ENCODE measurements at places on chromosomes 5 and 9.

- no peak for DNase-seq
These were observed 26.6 kb downstream of the GRAMD2B start for GRCh38 chr5:126449751-126450271.

DNA sequence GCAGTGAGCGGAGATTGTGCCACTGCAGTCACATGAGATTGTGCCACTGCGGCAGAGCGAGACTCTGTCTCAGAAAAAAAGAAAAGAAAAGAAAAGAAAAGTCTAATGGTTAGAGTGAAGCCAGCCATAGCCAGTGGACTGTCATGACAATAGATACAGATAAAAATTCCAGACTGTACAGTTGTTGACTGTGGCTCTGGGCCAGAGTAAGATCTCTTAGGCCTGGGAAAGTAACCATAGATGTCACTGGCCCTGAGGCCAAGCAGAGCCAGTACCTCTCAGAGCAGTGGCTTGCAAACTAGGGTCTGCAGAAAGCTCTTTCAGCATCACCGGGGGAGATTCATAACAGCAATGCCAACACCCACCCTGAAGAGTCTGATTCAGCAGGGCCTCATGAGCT is 44.1 kb upstream of the SUB1 start:
- DNase-seq, result peak; percentile 55

DNA sequence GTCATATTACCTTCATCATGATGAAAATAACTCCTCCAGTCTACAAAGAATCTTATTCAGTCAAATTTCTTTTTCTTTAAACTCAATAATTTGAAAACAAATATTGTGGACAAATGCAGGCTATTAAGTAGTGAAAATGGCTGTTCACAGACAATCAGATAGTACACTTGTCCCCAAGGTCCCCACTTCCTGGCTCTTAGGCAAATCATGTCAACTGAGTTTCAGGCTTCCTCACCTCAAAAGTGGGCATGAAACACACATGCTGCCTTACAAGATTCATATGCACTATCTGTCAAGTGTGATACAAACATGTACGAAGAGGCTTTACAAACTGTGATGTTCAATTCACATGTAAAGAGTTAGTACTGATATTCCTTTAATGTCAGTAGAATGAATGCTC is 385.2 kb upstream of the SEMA6A start:
- no peak for DNase-seq

GRCh38 chr9:125189011-125189360 is 617 bp downstream of the PPP6C start:
- DNase-seq, result no peak

DNA sequence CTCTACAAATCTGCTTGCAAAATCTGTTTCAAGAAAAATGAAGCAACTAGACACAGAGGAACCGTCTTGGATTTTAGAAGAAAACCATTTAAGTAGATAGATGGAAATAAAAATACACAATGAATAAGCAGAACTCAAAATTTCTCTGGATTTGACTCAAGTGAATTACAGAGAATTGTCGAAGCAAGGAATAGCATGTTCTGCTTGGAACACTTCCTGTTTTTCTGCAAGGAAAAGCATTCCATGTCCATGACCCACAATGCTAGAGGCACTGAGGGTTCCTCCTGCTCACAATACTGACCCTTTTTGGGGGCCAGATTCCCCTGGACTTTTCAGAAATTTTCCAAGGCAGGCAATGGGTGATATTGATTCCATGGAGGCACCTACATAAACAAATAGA is 29.8 kb downstream of the PRUNE2 start:
- no peak for DNase-seq

GRCh38 chr9:95463148-95464060 is 53.4 kb downstream of the PTCH1 start:
- no peak for DNase-seq

DNA sequence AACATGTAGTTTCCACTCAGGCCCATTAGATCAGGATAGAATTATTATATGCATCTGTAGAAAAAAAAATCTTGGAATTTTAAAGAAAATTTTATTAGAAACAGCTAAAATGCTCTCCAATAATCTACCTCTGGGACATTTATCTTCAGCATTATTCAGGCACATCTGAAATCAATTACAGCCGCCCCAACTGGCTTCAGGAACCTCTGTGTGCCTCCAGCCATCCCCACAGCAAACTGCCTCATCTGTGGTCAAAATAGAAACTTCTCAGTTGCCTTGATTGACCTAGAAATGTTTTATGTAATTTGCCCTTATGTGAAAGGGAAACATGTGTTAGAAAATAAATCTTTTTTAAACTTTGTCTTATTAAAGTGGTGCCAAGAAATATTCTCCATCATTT is 120.1 kb upstream of the LPAR1 start:
- DNase-seq, result no peak

DNA sequence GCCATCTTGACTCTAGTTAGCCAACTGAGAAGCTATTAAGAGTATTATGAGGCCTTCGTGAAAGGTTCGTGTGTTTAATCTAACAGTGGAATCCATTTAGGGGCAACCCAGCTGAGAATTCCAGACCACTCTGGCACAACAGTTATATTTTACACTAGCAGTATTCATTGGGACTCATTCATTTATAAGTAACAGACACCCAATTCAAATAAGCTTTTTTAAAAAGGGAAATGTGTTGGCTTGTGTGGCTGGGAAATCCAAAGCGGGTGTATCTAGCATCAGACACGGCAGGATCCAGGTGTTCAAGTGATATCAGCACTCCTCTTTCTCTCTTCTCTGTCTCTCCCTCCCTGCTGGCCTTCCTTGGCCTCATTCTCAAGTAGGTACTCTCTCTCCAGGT is 46.0 kb upstream of the SHC3 start:
- no peak for DNase-seq

GRCh38 chr5:11164531-11165294 is 403.7 kb upstream of the DAP start:
- no peak for DNase-seq

- no peak for DNase-seq
These were observed 15.1 kb downstream of the GPSM1 start for GRCh38 chr9:136342181-136343120.

DNA sequence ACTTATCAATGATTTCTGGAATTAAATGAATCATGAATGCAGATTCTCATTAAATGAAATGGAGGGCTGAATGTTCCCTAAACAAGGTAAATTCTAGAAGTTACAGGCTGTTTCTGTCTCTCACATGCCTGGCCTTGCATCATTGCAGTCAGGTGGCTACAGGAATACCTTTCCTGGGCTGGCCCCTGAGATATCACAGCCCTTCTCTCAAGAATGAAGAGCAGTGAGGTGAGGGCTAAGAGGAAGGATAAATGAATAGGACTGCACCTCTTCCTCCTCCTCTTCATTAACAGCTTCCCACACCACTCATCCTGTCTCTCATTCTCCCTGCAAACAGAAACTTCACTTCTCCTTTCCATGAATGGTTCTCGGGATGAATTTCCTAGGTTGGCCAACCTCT is 22.5 kb downstream of the ARHGEF28 start:
- no peak for DNase-seq

GRCh38 chr5:92041911-92042660 is 659.0 kb upstream of the ARRDC3 start:
- DNase-seq, result no peak

GRCh38 chr5:83102364-83102980 is 25.1 kb downstream of the XRCC4 start:
- no peak for DNase-seq

DNA sequence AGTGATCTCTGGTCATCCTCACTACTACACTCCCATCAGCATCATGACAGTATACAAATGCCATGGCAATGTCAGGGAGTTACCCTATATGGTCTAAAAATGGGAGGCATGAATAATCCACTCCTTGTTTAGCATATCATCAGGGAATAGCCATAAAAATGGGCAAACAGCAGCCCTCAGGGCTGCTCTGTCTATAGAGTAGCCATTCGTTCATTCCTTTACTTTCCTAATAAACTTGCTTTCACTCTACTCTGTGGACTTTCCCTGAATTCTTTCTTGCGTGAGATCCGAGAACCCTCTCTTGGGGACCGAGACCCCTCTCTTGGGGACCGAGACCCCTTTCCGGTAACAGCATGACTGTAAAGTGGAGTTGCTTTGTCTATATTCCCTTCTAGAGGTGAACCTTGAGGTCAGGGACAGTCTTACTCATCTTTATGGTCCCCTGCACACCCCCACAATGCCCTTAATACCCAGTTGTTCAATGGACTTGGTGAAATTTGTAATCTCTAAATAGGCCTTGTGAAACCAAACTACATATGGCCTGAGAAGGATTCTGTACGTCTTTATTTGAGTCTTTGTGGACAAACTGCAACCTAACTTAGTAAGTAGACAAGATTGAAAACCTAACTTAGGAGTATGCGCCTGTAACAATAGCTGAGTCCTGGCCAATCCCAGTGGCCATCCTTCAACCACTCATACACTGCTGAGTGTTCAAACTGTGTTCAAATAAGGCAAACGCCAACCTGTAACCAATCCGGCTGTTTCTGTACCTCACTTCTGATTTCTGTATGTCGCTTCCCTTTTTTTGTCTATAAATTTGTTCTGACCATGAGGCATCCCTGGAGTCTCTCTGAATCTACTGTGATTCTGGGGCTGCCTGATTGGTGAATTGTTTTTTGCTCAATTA is 32.3 kb upstream of the UBTD2 start:
- no peak for DNase-seq

- DNase-seq, result no peak
These were observed 517.2 kb downstream of the CAAP1 start for GRCh38 chr9:26375448-26375847.

- DNase-seq, result no peak
These were observed 33.3 kb upstream of the FAM170A start for GRCh38 chr5:119596046-119596445.

DNA sequence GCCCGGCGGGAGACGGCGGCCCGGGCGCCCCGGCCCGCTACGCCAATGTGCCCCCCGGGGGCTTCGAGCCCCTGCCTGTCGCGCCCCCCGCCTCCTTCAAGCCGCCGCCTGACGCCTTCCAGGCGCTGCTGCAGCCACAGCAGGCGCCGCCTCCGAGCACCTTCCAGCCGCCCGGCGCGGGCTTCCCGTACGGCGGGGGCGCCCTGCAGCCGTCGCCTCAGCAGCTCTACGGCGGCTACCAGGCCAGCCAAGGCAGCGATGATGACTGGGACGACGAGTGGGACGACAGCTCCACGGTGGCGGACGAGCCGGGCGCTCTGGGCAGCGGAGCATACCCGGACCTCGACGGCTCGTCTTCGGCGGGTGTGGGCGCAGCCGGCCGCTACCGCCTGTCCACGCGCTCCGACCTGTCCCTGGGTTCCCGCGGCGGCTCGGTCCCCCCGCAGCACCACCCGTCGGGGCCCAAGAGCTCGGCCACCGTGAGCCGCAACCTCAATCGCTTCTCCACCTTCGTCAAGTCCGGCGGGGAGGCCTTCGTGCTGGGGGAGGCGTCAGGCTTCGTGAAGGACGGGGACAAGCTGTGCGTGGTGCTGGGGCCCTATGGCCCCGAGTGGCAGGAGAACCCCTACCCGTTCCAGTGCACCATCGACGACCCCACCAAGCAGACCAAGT is 723 bp downstream of the SNX18 start:
- DNase-seq, result no peak

- DNase-seq, result no peak
These were observed 54.7 kb downstream of the IRF1 start for GRCh38 chr5:132435886-132436285.

- DNase-seq, result no peak
These were observed 92.5 kb downstream of the SIL1 start for GRCh38 chr5:139105621-139106071.

GRCh38 chr5:91329283-91329682 is 53.8 kb downstream of the ARRDC3 start:
- DNase-seq, result no peak

DNA sequence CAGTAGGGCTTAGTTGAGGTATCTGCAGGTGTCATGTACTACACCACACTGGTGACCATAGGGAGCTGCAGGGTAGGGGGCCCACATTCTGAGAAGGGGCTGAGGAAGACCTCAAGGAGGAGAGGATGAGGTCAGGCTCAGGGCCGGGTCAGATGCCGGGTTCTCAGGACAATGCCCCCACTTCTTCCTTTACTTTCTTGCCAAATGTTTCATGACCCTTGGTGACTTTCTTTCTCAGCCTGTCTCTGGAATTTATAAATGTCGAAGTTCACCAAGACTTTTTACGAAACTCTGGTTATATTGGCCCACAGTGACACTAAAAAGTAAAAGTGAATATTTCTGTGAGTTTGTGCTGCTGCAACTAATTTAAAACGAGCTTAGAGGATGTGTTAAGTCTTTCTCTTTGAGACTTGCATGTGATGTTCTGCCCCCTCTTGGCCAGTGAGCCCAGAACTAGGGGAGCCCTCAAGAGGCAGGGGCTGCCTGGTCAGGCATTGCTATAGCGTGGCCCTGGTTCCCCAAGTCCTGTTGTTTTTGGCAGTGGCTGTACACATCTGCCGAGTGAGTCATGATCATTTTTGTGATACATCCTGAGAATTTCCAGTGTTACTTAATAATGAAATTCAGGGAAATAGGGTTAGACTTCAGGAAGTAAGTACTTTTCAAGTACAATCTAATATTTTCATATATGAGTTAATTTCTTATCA is 11.2 kb downstream of the ACO1 start:
- DNase-seq, result no peak

DNA sequence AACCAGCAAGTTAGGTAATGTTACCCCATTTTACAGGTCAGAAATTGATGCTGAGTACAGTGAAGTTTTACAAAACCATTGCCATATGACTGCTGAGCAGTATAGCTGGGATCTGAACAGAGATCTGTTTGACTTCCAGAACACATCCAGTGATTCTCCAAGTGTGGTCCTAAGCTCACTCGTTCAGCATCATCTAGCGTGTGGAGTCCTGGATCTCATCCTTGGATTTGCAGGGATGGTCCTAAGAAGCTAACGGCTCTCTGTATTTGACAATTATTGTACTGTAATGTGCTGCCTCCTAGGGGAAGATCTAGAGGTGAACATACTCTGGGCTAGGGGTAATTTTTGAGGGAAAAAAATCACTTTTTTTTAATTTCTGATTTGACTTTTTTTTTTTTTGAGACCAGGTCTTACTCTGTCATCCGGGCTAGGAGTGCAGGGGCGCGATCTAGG is 1.4 kb downstream of the SLC26A2 start:
- peak; percentile 39 for DNase-seq

DNA sequence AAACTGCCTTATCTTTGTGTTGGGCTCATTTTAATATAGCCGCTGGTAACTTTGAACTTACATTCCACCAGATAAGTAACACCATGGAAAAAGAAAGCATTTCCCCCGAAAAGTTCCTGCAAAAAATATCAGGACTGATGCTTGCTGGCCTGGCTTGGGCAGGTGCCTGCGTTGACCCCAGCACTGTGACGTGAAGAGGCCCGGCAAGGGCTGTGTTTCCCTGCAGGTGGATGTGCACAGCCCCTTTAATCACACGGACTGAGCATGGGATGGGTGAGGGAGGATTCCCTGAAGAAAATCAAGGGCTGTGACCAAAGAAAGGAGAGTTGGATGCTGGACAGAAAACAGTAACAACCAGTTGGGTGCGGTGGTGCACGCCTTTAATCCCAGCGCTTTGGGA is 138.2 kb downstream of the NSG2 start:
- no peak for DNase-seq
